Activated gamma-delta T cell treated with anti-CD3 and anti-CD28 coated beads, Interleukin-2, amount 50 U/mL, for 16 hours (primary cell): ENCODE measurements at places on chromosomes 7 and 10.

DNA sequence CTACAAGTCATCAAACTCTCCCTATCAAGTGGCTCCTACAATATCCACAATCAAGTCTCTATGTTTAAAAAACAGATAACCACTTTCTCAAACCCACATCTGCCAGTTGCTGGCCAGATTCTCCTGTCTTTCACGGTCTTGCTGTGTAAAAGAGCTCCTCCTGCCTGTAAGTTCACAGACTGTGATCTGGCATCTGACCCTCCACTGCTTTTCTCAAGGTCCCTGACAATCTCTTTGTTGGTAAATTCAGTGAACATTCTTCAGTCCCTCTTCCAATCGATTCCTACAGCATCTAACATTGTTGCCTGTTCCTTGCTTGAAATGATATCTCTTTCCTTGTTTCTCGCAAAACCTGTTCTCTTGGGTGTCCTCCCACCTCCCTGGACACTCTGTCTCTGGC, 18.5 kb upstream of the LMOD2 start:
- no peak for DNase-seq

DNA sequence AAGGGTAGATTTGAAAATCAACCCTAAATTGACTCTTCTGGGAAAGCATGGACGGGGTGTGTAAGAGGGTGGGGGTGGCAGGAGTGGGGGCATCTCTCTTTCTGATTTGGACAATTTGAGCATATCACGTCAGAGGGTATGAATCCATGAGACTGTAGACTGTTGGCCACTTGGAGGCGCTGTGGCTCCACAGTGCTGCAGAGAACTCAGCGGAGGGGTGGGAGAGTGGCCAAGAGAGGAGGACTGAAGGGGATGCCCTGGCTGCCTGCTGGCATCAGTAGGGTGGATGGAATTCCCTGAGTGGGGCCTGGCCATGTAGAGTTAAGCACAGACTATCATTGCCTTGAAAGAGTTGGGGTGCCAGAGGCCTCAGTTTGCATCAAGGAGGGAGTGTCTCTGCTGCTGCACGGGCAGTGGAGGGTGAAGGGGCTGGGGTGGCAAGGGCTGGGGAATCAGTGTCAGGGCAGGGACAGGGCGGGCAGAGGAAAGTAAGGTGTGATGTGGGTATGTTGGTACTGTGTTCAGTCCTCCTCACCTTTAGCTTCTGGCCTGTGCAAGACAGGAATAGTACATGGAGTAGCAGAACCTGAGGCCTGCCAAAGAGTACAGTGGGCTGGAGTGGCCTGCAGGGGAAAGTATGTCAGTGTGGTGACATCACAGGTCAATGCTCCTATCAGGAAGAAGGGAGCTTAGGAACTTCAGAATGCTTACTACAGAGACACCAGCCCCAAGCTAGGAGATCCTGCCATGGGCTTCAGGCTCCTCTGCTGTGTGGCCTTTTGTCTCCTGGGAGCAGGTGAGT, 133.5 kb upstream of the PRSS58 start:
- DNase-seq, result no peak

DNA sequence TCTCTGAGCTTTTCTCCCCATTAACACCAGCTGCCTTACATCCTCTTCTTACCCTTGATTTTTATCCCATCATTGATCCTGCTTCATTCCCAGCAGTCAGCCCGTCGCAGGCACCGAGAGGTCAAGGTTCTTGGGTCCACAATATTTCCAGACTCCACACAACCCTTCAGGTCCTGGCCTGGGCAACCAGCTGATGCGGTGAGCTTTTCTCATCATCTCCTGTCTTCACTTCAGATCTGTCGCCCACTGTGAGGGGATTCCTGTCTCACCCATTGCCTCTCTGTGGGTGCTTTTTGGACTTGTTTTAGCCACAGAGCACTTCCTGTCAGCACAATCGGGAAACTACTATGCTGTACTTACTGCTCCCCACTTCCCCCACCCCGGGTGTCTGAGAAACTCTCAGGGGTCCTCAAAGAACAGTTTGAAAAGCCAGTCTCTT, 8.4 kb upstream of the PVRIG start:
- DNase-seq, result no peak

DNA sequence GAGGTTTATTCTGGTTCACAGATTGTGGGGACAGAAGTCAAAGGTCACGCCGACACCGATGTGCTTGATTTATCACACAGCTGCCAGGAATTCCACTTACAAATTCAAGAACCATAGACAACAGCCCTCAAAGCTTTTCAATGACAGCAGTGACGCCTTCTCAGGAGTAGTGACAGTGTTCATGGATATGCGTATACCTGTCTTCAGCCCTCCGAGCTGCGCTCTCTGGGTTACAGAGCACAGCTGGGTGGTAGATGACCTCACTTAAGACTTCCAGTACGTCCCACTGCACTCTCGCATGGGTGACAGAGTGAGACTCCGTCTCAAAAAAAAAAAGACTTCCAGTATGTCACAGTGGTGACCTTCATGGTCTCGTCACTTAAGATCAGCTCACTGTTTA, 108.5 kb downstream of the TCERG1L start:
- DNase-seq, result no peak

DNA sequence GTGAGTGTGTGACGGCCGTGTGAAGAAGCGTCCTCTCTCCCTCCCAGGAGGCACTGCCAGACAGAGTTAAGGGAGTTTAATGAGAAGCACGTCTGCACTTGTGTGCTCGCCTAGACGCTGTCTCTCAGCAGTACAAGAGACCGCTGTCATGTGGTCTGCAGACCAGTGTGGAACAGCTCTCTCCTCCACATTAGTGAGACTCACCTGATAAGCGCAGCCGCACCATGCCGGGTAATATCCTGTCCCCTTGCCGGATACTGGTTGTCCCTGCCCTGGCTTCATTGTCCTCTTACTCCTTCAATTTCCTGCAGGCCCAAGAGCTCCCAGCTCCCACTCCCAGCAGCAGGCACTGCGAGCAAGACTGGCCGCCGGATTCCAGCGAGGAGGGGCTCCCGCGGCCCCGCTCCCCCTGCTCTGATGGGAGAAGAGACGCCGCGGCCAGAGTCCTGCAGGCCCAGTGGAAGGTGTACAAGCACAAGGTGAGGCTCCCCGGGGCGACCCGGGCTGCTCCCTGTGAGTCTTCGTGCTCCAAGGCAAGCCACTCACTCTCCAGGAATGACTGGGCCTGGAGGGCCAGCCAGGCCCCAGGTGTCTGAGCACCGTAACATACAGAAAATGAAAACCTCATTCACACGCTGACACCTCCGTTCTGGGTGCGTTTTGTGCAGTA, 33.5 kb upstream of the TTYH3 start:
- no peak for DNase-seq

DNA sequence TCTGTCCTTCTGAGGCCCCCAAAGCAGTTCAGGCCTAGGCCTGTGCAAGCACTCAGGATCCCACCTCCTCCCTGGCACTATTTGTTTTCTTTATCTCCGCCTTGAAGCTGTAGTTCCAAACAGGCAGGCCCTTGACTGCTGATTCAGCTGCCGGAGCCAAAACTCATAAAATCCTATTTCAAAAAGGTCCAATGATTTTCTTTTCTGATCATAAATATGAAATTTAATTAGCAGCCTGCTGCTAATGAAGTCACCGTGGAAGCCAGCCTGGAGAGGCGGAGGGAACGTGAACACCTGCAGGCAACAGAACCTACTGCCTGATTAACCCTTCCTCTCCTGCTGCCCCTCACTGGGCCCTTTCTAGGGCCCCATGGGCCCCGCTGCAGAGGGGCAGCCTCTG, 60.1 kb downstream of the CARD11 start:
- no peak for DNase-seq

DNA sequence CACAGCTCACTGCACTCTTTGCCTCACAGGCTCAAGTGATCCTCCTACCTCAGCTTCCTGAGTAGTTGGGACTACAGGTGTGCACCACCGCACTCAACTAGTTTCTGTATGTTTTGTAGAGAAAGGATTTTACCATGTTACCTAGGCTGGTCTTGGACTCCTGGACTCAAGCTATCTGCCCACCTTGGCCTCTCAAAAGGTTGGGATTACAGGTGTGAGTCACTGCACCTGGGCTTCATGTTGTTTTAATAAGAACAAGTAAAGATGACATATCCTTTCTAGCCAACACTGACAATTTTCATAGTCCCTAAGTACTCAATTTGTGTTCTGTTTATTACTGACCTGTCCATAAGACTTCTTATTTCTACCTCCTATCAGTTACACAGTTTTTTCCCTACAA, 16.8 kb downstream of the SEMA3C start:
- DNase-seq, result no peak

DNA sequence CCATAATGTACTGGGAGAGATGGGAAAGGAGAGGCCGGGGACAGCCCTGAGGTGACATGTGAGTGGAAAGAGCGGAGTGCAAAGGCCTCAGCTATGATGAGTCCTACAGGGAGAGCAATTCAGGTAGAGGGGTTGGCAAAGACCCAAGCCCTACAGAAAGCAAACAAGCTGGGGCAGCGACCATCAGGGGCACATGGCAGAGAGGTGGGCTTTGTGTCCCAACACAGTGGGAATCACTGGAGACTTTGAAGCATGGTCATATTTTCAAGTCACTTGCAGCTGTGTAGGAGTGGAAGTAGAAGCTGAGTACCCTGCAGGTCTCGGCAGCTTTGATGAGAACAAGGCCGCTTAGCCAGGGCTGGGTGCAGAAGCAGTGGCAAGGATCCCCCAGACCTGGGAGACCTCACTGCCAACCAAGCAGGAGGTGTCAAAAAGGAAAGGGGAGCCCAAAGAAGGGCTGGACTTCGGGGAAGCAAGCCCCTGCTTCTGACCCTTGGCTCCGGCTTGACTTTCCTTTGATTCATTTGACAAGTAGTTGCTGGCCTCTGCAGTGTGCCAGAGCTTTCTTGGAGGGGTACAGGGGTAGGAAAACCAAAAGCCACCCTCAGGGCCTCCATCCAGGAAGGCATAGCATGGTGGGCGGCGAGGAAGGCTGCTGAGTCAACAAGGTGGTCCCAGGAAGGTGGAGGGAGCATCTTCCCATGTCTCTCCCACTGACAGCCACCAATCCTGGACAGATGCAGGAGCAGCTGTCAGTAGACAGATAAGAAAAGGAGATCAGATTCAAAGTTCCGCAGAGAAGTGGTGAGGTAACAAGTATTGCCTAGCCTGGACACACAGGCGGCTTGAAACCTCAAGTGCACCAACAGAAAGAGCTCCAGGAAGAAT, 1.9 kb upstream of the PGAM2 start:
- no peak for DNase-seq

- DNase-seq, result no peak
Observed at GRCh38 chr10:113954409-113954808, 89.3 kb upstream of the ADRB1 start.

DNA sequence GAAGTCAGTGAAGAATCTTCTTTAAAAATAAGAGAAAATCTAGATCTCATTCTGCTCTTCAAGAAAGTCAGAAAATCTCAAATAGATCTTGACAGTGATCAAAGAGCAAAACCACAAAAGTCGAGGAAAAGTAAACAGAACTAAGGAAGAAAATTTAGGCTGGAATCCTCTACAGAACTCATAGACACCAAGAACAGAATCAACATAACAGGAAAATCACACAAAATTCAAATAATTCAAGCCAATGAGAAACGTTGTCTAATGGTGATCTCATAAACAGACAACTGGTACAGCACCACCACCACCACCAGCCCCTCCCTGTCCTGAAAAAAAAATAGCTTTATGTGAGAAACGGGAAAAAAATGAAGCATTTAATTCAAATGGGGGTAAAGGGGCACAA, 6.9 kb downstream of the ITGB1 start:
- no peak for DNase-seq

DNA sequence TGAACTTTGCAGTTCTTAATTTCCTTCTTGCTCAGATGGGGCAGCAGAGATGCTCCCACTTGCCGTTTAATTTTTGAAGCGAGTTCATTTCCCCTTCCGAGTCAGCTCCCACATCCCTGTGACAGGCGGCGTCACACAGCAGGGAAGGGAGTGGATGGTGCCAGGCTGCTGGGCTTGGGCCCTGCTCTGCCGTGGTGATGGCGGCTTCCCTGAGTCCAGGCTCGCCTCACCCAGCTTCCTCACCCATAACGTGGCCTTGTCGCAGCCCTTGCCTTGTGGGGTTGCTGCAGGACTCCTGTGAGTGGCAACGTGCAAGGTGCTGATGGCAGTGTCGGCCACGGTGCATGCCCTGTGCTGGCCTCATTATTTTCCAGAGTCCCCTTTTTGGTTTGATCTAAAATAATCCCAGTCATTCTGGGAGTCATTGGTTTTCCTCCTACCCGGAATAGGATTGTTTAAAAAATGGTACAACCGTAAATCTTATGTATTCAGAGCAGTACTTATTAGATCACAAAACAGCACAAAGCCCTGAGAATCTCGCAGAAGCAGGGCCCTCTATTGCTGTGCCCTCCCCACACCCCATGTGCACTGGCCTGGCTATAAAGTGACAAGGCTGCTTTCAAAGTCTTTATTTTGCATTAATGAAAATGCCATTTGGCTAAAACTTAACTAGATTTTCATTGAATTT, 260.1 kb downstream of the WDR37 start:
- no peak for DNase-seq

GRCh38 chr10:80410122-80410521, 1.8 kb downstream of the PRXL2A start:
- no peak for DNase-seq

- no peak for DNase-seq
Observed at GRCh38 chr10:91672021-91672608, 39.2 kb upstream of the PPP1R3C start.

DNA sequence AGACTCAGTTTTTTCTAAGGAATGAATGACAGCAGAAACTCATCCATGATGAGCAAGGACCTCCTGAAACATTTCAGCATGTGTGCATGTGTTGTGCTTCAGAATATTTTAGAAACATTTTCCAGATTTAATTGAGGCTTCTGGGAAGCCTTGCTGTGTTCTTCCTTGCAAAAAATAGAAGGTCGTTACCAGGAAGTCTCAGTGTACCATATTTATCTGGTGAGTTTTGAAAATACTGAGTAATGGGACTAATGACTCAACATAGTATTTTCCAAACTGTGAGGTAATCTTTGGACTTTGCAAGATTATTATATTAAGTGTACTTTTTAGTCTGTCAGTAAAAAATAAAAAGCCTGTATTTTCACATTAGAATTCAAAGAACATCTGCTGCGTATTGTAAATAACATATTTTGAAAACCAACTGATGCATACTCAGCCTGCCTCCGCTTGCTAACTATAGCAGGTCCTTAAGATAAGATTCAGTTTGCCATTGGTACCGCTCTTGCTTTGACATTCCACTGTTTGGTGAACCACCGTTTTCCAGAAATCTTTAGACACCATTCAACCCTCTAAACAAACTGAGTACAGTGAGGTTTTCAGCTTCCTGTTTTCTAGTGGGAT, 739.6 kb upstream of the GALNT17 start:
- no peak for DNase-seq

DNA sequence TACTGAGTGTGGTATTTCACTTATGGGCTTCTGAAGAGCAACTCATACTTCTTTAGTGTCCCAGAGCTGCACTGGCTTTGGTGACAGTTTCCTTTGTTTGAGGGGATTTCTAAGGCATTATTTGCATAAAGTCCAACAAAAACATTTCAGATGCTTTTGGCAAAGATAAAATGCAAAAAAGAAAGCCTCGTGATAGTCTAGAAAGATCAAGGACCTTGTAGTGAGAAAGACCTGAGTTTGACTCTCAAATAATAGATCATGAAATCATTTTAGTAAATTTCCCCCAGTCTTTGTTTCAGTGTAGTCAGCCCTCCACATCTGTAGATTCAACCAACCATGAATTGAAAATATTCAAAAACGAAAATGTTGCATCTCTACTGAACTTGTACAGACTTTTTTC, 107.4 kb downstream of the EEPD1 start:
- no peak for DNase-seq
